CD8-positive, alpha-beta memory T cell (primary cell): ENCODE measurements at places on chromosomes 7 and 10.

- no peak for DNase-seq
These were observed 69.8 kb downstream of the MAP3K8 start for GRCh38 chr10:30503700-30504266.

DNA sequence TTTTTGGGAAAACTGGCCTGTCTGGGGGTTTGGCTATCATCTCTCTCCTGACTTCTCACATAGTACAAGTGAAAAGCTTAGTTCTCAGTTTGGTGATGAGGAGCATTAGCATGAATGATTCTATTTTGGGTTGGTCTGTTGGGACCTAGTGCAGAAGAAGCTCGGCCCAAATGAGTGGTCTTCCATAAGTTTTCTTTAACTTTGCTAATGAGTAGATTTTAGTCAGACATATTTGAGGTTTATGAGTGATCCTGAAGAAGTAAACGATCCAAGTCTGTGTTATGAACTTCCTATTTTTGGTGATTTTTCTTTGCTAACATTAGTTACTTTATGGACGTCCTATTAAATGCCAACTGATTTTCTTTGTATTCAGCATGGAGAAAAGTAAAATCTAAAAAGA lies 51.7 kb upstream of the CALD1 start:
- no peak for DNase-seq

- peak; percentile 67 for DNase-seq
These were observed 811 bp downstream of the RGS10 start for GRCh38 chr10:119541459-119542356.

GRCh38 chr7:2734751-2735571 lies 47.0 kb downstream of the AMZ1 start:
- no peak for DNase-seq

DNA sequence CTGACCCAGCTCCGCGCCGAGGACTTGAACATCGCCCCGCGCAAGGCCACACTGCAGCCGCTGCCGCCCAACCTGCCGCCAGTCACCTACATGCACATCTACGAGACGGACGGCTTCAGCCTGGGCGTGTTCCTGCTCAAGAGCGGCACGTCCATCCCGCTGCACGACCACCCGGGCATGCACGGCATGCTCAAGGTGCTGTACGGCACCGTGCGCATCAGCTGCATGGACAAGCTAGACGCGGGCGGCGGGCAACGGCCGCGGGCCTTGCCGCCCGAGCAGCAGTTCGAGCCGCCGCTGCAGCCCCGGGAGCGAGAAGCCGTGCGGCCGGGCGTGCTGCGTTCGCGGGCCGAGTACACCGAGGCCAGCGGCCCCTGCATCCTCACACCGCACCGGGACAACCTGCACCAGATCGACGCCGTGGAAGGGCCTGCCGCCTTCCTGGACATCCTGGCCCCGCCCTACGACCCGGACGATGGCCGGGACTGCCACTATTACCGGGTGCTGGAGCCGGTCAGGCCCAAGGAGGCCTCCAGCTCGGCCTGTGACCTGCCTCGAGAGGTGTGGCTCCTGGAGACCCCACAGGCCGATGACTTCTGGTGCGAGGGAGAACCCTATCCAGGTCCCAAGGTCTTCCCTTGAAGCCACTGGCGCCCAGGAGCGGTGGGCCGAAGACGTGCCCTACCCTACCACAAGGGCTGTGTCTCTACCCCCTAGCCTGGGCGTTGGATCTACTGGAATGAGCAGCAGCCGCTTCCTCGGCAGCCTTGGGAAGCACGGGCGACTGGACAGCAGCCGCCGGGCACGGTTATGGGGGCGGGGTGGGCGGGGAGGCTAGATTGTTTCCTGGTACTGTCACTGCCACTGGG lies 945 bp downstream of the ADO start:
- DNase-seq: peak; percentile 11

- no peak for DNase-seq
These were observed 181.3 kb downstream of the SDK1 start for GRCh38 chr7:3482147-3482921.
